ENCODE measurements at places on chromosomes 13 and 19. TPM values are rescaled to one million over a fixed set of nuclear protein-coding genes. Genes with fewer than 3 reads are reported as not detected.

Gene CAPNS1
- total RNA-seq, result 328 TPM

DNA sequence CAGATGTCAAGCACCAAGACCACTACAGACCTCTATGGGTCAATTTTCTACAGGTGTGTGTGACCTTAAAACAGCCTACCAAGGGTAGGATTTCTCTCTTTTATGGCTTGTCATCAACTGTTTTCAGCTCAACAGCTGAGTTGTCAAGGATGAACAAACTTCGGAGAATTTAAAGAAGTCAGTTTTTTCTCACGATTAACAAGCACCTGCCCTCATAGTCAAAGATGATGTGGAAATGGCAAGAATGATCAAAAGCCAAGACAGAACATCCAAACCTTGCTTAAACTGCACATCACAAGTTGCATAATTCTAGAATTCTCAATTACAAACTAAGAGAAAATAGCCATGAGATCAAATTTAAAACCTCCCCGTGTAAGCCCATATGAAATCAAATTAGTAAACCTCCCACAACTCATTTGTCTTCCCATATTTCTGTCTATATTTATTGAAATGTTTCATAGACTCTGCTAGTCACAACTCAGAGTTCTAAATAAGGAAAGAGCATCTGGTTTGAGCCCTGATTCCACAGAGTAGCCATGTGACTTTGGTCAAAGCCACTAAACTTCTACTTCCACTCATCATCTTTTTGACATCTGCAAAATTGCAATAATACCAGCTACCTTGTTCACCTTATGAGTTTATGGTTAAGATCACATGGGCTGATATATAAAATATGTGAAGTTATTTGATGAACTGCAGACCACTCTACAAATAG lies 521.5 kb upstream of the HTR2A start:
- no peak for DNase-seq

GRCh38 chr13:98276486-98276885 lies 99.4 kb upstream of the RNF113B start:
- DNase-seq, result no peak

Gene MBD3L2
- not detected for total RNA-seq

Gene ZNF480
- 10.6 TPM for total RNA-seq

GRCh38 chr13:32924886-32925285 lies 91.3 kb upstream of the KL start:
- no peak for DNase-seq

DNA sequence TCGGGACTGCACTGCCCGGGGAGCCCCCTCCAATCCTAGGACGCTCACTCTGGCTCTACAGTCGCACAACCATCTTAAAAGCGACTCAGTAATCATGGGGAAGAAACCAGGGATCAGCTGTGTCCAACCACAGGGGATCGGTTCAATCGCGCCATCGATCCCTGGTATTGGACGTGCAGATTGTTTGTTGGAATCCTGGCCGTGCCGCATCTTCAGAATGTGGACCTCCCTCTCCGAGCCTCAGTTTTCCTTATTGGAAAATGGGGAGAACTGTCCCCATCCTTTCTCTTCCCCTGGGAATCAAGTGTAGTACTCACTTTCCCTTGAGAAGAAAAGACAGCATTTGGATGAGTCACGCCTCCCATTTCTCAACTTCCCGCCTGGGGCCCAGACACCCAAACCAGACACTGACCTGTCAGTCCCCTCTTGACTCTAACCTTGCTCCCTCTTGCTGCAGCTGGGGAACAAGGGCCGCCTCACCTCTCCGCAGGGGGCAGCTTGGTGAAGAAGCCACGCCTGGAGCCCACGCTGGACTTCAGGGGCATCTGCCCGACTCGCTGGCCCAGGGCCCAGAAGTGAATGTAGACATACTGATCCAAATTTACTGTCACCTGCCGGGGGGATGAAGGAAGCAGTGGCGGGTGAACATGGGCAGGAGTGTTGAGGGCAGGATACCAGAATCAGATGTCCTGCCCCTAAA lies 17.6 kb downstream of the EMP3 start:
- DNase-seq, result peak; percentile 60

Gene TEX26
- total RNA-seq, result not detected

Gene KLC3
- total RNA-seq, result 56.5 TPM

Gene LRRC8E
- total RNA-seq, result 7.3 TPM

Gene ZNF45
- total RNA-seq, result 7.7 TPM

Gene GFY
- total RNA-seq, result not detected

GRCh38 chr19:55460670-55461258 lies 678 bp downstream of the ISOC2 start:
- DNase-seq, result peak; percentile 42

Gene GDF15
- total RNA-seq, result 376 TPM

- no peak for DNase-seq
Observed at GRCh38 chr19:18802354-18802753, 11.2 kb upstream of the COMP start.

- DNase-seq, result no peak
Observed at GRCh38 chr13:103315711-103316110, 249.5 kb upstream of the SLC10A2 start.

DNA sequence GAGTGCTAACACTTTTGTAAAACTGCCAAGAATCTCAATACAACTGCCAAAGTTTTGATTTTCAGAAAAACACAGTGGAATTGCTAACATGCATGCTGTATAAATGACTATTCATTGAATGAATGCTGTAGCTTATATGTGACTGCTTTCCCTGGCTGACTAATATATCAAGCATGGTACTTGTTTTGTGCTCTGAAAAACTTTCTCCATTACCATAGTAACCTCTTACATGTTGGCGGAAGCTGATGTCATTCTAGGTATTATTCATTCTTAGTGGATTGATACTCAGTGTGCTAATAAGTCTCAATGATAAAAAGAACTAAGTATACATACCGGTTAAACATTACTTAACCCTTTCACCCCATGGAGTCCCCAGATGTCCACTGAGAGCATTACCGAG lies 166.1 kb upstream of the MYO16 start:
- DNase-seq, result peak; percentile 82

DNA sequence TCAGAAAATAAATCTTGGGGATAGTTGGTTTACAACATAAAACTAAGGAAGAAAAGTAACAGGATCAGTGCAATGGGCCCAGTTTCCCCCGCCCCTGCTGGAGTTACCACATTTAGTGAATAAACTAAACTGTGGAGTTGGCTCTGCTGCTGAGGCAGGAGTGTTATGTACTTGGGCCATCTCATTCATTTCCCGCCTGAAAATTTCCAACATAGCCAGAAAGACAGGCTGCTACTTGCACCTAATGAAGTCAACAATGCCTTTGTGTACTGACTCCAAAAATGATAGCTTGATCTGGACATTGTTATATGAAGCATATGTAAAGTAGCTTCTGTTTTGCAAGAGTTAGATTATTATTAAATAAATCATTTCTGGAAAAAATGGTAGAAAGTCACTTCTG lies 7.9 kb upstream of the RNASEH2B start:
- DNase-seq, result peak; percentile 76

- DNase-seq, result no peak
Observed at GRCh38 chr13:39618561-39618960, 15.6 kb upstream of the LHFPL6 start.

GRCh38 chr13:93289842-93290241 lies 63.2 kb downstream of the GPC6 start:
- no peak for DNase-seq

GRCh38 chr19:55156202-55157063 lies 1.1 kb downstream of the TNNI3 start:
- peak; percentile 29 for DNase-seq

- DNase-seq, result no peak
Observed at GRCh38 chr19:4984106-4984380, 15.1 kb downstream of the KDM4B start.

DNA sequence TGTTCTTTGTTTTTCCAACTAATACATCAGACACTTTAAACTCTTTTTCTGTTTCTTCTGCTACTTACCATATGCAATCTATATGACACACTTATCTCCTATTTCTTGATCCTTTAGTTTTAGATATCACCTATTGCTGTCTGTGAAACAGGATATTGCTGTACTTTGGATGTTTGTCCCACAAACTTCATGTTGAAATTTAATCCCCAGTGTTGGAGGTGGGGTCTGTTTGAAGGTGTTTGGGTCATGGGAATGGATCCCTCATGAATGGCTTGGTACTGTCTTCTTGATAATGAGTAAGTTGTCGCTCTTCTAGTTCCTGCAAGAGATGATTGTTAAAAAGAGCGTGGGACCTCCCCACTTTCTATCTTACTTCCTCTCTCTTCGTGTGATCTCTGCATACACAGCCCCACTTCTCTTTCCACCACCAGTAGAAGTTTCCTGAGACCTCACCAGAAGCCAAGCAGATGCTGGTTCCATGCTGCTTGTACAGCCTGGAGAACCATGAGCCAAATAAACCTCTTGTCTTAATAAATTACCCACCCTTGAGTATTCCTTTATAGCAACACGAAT lies 244.2 kb downstream of the NHLRC3 start:
- no peak for DNase-seq

Gene PHLDB3
- total RNA-seq, result 16.2 TPM

Gene SMIM24
- total RNA-seq, result not detected

- DNase-seq, result no peak
Observed at GRCh38 chr19:56114051-56114777, 6.9 kb downstream of the ZNF787 start.

DNA sequence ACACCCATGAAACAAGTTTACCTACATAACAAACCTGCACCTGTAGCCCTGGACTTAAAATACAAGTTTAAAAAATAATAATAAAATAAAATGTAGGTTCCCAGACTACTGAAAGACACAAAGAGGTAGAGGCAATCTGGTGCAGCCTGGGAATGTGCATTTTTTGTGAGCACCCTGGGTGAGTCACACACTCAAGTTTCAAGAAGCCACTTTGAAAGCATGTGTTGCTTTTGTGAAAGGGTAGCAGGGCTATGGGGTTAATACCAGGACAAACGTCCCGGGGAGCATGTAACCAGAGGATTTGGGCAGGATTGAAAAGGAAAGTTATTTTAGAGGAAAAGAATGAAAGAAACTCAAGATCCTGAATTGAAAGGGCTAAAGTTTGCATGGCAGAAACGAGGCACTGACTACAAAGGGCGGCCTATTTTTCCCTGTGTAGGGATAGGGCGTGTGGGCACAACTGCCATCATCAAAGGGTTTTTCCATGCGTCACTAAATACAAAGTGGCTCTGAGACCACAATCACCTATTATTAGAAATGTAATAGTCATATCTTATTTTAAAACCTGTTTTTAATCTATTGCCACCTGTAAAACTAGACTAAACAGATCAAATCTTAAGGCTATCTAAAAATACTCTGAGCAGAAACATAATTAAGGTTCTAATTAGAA lies 314.9 kb downstream of the COG6 start:
- DNase-seq, result no peak

Gene ZNF30
- 2.9 TPM for total RNA-seq

Gene ZNF615
- total RNA-seq, result 9.5 TPM

DNA sequence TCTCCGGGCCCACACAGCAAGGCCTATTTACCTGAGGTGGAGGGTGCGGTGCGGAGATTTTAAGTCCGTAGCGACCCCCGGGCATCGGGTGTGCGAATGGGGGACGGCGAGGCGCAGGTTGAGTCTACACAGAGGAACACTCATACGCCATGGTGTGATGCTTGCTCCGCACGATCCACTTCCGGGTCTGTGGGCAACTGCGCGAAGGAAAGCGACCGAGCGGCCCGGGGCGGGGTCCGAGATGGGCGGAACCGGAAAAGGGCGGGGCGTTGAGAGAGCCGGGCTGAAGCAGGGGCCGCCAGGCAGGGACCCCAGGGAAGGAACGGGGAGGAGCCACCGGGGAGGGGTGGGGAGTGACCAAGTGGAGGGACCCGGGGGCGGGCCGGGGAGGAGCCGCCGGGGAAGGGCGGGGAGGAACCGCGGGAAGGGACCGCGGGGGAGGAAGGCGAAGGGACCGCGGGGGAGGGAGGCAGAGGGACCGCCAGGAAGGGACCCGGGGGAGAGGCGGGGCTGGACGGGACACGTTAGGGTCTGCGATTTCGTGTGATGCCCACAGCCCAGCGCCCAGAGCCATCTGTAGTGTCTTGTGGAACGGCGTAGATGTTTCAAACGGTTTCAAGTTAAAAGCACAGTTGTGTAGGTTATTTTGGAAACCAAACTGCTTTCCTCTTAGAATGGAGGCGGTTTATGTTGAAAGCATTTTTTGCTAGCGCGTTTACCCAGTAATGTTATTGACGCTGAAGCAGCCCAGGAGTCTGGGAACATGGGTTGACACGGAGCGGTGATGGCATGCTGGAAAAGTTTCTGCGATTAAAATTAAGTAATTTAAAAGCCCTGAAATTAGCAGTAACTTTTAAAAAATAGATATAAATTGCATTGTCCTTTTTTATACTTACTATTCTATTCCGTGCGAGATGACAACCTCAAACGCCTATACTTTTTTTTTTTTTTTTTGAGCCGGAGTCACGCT lies at the start of gene ZNF160:
Gene ZNF160, minus strand, starts transcription at position 189 of the 970 bp plus-strand sequence. CDS start 17,146 bp downstream, outside the sequence.
- DNase-seq, result peak; percentile 94

GRCh38 chr13:47094734-47095434 lies 198.0 kb upstream of the HTR2A start:
- no peak for DNase-seq

DNA sequence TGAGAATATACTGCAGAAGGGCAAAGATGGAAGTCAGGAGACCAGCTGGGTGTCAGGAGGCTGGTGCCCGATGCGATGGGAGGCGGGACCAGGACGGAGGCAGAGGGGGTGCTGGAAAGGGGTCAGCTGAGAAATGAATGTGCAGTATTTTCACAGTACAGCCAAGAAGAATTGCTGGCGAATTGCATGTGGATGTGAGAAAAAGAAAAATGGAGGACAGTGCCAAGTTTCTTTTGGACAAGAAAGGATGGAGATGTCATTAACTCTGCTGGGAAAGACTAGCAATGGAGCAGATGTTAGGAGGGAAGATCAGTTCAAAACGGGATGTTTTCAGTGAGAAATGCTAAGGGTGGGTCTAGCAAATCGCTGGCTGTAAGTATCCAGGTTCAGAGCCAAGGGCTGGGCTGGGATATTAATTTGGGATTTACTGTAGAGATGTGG lies 7.0 kb downstream of the CRYL1 start:
- DNase-seq, result no peak

DNA sequence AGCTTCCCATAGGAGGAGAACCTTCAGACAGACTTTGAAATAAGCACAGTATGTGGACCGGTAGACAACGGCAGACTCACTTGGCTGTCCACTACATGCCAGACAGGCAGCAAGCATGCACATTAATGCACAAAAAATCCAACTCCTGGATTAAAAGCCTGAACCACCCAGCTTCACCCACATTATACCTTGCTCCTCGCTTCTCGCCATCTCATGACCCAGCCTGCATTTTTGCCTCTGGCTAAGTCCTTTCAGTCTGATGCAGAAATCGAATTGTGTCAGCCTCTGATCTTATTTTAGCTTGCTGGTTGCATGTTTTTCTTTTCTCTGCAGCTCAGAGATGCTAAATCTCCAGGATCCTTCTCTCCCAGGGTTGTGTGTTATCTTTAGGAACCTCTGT lies 358.7 kb downstream of the RFC3 start:
- DNase-seq, result no peak

Gene FBXL3
- total RNA-seq, result 31.1 TPM

Gene KASH5
- not detected for total RNA-seq

GRCh38 chr19:28858933-28859332 lies 354.0 kb downstream of the UQCRFS1 start:
- no peak for DNase-seq

Gene ATP8B3
- 2.7 TPM for total RNA-seq

GRCh38 chr13:30648522-30649012 lies 30.8 kb downstream of the USPL1 start:
- DNase-seq, result no peak

GRCh38 chr19:28960986-28961705 lies 251.8 kb downstream of the UQCRFS1 start:
- peak; percentile 1 for DNase-seq

Gene TMEM145
- total RNA-seq, result 0.21 TPM

All from mammary epithelial cell (primary cell).